Stimulated activated CD8-positive, alpha-beta memory T cell treated with anti-CD3 and anti-CD28 coated beads, Interleukin-4, amount 100 ng/mL, for 1 hour (primary cell): ENCODE measurements at places on chromosomes 1 and 21.

DNA sequence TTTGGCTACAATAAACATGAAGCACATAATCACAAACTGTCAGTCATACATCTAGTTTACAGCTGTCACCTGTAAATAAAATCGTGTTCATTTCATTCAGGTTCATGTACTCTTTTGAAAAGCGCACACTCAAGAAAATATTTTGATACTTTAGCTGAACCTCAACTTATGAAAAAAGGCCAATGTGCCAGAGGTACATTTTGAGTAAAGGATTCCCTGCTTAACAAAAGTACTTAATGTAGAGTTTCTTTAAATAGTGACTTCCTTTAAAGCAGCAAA lies 37.7 kb upstream of the SLC30A10 start:
- no peak for DNase-seq

- DNase-seq: no peak
Measured at GRCh38 chr21:38997051-38997842, 186.0 kb downstream of the PSMG1 start.

DNA sequence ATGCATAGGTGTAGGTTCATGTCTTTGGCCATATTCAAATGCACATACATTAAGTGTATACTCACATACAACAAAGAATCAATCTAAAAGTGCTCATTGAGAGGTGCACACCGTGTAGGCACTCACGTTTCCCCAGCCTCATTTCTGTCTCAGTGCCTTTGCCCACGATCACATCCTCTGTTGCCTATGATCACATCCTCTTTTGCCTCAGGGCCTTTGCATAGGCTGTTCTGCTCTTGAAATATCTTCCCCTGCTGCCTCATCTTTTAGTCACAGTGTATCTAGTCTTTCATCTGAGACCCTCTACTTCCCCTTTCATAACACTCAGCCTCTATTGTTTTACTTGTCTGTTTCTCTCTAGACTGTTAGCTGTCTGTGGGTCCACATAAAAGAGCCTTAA lies 69.3 kb downstream of the FOXD2 start:
- DNase-seq: no peak

GRCh38 chr1:62962901-62963776 lies 179.2 kb downstream of the ATG4C start:
- no peak for DNase-seq

DNA sequence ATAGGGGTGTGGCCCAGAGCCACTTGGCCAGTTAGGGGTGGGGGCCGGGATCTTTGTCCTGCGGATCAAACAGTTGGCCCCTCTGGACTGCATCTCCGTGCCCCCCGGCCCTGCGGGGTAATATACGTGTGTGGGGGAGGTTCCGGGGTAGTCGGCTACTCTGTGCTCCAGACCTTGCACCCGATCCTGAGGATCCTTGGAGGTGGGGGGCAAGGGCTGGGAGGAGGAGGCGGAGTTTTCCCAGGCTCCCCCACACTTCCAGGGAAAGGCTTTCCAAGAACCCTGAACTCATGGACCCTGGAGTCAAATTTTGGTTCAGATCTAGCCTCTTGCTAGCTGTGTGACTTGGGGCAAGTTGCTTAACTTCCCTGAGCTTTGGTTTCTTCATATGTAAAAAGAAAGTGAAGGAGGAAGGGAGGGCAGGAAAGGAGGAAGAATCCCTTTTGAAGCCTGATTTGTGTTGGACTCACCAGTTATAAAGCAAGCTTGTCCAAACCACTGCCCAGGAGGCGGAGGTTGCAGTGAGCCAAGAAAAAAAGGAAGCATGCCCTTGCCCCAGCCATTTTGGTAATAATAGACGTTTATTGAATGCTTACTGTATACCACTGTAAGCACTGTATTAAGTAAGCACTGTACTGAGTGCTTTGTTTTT lies 686 bp downstream of the MIIP start:
- DNase-seq: no peak

DNA sequence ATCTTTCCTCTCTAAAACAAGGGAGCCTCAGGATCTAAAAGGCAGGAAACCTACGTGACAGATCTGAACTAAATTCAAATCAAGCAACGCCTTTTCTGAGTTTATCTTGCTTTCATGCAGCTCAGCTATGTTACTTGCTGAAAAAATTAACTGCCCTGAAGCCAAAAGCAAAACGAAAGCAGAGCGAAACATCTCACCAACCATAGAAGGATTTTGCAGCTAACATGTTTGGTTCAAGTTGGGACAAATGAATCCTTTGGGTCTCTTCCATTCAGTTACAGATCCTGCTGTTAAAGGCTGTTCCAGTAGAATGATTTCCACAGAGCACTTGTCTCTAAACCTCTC lies 482 bp downstream of the SLC2A5 start:
- no peak for DNase-seq

DNA sequence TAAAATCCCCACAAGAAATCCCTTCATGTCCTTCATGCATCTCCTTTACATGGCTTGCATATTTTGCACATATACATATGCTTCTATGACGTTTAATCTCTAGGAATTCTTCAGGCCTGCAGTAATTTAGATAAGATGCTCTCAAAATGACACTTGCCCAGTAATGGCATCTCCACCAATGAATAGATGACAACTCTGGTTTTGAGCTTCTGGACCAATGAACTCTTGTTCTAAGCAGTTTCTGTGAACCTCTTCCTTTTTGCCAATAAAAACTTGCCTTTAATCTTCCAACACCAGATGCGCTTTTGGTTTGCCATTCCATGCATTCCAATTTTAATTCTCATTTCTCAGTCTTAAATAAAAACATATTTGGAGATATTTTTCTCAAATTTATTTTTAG lies 189.8 kb upstream of the OLFM3 start:
- no peak for DNase-seq

DNA sequence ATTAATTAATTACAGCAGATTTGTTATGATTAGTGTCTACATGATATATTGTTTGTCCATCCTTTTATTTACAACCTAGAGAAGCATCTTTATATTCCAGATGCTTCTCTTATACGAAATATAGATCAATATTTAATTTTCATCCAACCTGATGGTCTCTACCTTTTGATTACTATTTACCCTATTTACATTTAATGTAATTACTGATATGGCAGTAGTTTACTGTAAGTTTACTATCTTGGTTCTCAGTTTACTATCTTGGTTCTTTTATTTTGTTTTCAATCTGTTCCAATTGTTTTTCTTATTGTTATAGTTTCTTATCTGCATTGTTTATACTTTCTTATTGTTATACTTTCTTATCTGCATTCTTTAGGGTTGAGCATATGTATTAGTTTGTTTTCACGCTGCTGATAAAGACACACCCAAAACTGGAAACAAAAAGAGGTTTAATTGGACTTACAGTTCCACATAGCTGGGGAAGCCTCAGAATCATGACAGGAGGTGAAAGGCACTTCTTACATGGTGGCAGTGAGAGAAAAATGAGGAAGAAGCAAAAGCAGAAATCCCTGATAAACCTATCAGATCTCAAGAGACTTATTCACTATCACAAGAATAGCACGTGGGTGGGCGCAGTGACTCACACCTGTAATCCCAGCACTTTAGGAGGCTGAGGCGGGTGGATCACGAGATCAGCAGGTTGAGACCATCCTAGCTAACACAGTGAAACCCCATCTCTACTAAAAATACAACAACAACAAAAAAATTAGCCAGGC lies 28.9 kb downstream of the FAF1 start:
- DNase-seq: no peak

DNA sequence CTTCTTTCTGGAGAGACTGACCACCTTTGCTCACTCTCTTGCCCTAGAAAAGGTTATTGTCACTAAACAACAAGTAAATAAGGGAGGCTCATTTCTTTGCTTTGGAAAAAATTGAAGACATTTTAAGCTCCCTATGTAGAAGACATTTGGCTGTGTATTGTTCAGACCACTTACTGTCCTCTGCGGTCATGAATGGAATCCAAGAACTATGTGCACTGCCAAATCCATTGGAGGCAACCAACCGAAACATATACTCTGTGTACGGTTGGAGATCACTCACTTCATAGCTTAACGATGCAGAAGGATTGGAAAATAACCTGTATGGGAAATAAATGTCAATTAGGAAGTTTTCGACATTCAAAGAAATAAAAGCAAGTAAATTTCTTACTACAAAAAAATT lies 332.8 kb downstream of the KCTD3 start:
- no peak for DNase-seq

DNA sequence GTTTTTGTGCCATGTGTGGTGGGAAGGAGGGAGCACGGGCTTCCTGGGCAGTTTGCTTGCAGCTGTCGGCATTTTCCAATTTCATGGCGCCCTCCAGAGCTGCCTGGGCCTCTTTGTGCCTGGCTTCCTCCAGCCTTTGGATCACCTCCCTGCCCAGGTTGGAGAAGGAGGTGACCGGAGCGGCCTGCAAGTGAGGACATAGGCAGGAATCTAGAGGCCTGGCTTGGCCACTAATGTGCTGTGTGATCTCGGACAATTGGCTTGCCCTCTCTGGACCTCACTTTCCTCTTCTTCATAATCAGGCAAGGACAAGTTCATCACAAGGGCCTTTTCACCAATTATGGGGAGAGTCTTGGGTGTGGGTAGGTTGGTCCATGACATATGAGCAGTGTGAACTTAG lies 245.1 kb downstream of the MATN1 start:
- DNase-seq: no peak
